ENCODE measurements at places on chromosomes 2 and 18. TPM values are rescaled to one million over a fixed set of nuclear protein-coding genes. Genes with fewer than 3 reads are reported as not detected.

STK39 gene
- 2.7 TPM for polyA plus RNA-seq

CFAP65 gene
- not detected for polyA plus RNA-seq

- no peak for DNase-seq
Observed at GRCh38 chr2:55781542-55781941, 87.9 kb upstream of the PNPT1 start.

STON1 gene
- 0.39 TPM for polyA plus RNA-seq

Measured in naive thymus-derived CD4-positive, alpha-beta T cell (primary cell).